ENCODE measurements at places on chromosomes 3 and 15.
A peak's percentile ranks its signal among the peaks of the same experiment; 100 is the strongest.

DNA sequence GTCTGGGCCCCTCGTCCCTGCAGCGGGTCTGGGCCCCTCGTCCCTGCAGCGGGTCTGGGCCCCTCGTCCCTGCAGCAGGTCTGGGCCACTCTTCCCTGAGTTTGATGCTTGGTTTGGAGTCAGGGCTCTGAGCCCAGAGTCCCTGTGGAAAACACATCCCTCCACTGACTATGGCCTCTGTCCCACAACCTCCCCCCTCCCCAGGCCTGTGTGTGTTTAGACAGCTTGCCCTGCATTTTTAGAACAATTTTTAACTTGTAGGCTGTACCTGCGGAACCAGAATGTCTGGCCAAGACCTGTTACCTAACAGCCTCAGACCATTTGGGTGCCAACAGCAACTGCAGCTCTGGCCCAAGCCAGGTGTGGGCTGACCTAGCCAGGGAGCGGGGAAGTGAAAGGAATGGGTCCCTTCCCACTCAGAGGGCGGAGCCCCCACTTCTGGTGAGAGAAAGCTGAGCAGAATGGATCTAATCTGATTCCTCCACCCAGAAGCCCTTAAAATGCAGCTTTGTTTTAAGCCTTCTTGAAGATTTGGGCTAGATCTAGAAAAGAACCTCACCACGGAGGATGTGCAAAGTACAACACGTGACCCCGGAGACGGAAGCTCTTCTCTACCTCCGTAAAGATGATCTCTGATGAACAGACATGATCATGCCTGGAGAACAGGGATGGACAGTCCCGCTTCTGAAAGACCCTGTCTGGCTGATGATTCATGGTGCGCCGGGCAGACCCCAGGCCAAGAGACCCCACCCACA lies 60.5 kb upstream of the TFRC start:
- peak; percentile 52 for DNase-seq

DNA sequence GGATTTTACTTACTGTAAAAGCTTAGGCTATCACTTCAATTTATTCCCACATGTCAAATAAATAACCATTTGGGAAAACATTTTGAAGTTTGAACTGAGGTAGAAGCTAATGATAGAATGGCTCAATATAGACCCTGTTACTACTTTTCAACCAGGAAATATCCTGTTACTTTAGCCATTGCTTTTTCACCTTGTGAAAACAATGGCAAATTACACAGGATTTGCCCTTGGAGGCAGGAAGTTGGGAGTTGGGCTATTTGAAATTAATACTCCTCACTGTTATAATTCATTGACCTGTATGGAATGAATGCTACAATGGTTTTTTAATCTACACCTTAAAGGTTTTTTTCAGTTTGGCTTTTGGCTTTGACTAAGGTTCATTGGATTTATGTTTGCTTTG lies 98.1 kb upstream of the UBE2E2 start:
- DNase-seq: no peak

DNA sequence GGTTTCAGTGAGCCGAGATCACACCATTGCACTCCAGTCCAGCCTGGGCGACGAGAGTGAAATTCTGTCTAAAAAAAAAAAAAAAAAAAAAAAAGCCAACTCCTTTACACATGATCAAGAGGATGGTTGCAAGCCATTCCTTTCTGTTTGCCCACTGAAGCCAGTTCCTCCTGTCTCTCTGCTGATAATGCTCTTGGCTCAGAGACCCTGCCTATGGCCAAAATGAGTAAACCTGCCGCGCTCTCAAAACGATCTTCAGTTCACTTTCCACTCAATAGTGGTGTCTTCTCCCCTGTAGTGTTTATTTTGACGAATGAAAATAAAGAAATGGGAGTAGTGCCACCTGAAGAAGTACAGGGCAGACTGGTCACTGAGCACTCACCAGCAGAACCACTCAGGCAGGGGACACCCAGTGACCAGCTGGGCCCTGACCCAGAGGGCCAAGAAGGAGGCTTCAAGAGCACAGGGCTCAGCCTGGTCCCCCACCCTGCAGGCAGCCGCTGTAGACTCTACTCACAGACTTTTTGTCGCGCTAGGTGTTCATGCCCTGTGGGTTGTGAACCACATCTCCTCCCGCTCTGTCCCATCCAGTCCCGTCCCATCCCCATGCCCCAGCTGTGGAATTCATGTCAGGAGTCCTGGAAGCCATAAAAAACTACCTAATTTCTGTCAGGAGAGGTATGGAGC lies 23.6 kb downstream of the GRAMD2A start:
- DNase-seq: no peak

DNA sequence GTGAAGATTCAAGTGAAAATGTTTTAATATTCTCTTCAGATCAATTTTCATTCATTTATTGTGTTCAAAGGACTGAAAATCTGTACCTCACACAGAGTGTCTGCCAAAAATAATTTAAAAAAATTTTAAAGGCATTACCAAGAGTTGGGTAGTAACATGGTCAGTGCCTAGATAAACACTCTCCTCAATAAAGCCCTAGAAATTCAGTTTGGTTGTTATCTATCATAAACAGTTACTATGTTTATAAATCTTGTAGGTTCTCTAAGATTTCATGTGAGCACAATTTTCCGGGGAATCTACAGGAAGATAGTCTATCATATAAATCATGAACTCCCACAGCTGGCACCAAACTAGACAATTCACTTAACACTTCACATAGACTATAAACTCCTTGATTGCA lies 128.6 kb downstream of the GSK3B start:
- no peak for DNase-seq

- peak; percentile 45 for DNase-seq
Observed at GRCh38 chr3:129224984-129225393, 24.4 kb upstream of the COPG1 start.

DNA sequence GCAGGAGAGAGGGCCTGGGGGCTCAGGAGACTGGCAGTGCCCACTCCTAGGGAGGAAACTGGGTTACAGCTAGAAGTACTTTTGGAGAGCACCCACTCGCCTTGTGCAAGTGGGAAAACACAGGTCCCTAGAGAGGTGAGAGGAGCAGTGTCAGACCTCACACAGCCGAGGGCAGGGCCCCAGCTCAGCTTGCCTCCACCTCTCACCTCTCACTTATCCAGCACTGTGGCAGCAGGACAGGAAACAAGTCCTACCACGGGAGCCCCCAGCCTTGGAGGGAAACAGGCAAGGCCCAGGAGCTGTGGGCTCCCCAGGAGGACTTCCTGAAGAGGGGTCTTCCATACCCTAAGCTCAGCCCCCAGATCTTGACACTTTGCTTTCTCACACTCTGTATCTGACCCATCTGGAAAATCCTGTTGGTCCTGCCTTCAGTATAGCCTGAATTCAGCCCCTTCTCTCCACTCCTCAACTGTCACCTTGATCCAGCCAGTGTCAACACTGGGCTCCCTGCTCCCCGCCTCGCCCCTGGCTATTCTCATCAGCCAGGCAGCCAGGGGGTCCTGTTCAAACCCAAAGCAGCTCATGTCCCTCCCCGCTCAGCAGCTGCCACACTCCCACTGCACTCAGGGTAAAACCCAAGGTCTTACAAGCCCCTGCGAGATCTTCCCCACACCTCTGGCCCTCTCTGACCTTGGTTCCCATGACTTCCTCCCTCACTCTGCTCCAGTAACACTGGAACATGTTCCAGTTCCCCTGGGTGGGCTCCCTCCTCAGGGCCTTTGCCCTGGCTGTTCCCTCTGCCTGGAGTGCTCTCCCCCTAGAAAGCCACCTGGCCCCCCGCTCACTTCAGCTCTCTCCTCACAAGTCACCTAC lies 870 bp upstream of the TMEM40 start:
- no peak for DNase-seq

DNA sequence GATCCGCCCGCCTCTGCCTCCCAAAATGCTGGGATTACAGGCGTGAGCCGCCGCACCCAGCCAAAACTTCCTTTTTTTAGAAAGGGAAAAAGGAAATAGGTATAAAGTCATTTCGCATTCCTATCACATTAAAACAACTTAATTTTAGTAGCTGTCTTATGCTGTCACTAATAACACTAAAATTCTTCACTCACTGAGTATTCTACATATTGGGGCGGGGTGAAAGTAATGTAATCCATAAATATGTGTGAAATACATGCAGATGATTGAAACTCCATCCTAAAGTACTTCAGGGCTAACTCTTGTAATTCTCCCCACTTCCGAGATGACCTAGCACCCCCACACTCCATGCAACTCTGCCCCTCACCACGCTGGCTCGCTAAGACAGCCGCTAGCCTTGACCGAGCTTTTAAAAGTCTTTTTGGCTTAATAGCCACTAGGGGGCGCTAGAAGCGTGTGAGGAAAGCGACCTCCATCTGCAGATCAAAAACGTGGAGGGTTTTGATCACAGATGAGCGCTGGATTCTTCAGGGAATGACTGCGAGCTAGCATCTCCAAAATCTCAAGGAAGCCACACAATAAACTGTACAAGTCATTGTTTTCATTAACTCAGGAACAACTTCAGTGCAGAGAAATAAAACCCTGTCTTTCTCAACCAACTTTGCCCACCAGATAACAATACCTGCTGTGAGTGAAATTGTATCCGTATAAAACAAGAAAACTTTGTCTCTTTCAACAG lies 129.3 kb upstream of the IGF1R start:
- DNase-seq: peak; percentile 93

GRCh38 chr3:78875851-78876250 lies 891.9 kb downstream of the ROBO1 start:
- no peak for DNase-seq

DNA sequence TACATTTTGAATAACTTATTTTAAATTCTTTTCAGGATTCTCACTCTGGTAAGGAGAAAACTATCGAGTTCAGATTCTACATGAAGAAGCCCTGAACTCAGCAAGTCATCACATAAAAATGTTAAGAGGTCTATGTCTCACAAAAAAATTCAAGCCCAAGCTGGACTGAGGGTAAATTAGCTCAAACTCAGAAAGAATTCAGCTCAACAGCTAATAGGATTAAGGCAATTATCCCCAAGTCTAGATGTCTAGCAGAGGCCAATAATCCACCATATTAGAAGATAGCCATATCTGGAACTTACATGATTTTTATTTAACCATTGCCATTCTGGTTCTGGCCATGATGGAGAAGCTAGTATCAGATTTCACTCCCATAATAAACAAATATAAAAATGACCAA lies 909.7 kb downstream of the PLOD2 start:
- no peak for DNase-seq

GRCh38 chr15:93026380-93026817 lies 62.6 kb downstream of the RGMA start:
- no peak for DNase-seq

- no peak for DNase-seq
Observed at GRCh38 chr15:68554721-68555678, 23.8 kb upstream of the CORO2B start.

DNA sequence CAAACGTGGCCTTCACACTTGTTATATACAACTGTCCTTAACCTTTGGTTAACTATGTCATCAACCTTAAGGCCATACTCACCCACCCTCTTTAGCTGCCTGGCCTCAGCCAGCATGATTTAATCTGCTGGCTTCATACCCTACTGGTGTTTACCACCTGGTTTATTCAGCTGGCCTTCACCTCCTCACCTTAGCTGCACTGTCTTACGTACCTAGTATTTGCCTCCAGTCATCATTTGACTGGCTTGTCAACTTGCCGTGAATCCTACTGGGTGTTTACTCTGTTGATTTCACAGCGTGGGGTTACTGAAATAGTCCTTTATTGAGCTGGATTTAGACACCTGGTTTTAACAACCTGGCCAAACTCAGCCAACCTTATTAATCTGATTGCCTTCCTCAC lies 102.8 kb downstream of the IL12A start:
- DNase-seq: no peak

GRCh38 chr3:4478261-4478660 lies 11.2 kb upstream of the SUMF1 start:
- DNase-seq: no peak

GRCh38 chr3:186217820-186218164 lies 108.9 kb upstream of the ETV5 start:
- DNase-seq: no peak

Measured in tongue (tissue), 3 donors.